ENCODE measurements at places on chromosomes 6 and 20.

- no peak for DNase-seq
Observed at GRCh38 chr6:157570104-157570503, 189.1 kb downstream of the ZDHHC14 start.

GRCh38 chr6:105431226-105431625 is 28.3 kb upstream of the PREP start:
- peak; percentile 67 for DNase-seq

- DNase-seq: no peak
Observed at GRCh38 chr6:117280922-117281321, 15.6 kb downstream of the VGLL2 start.

DNA sequence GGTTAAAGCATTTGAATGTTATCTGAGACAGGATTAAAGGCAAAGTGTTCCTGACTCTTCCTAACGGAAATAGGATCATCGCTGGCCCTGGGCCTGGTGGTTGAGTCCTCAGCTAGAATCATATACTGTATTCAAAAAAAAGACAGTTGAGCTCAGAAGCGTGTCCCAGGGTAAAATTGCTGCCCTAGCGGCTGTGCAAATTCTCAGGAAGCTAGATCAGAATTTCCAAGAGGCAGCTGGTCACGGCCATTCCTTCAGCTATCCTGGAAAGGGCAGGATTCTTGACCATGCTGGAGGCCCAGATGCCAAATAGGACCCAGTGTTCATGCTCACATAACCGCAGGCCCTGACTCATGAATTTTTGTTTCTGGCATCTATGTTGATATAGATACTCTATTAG is 67.4 kb downstream of the STMND1 start:
- DNase-seq: no peak

All from NCI-H774 (cell line).